ENCODE measurements at places on chromosomes 11 and 22.
A peak's percentile ranks its signal among the peaks of the same experiment; 100 is the strongest.

GRCh38 chr11:34358728-34359547 lies 1.1 kb upstream of the ABTB2 start:
- peak; percentile 54 for DNase-seq

GRCh38 chr11:86145439-86146156 lies 76.7 kb upstream of the PICALM start:
- DNase-seq, result no peak

DNA sequence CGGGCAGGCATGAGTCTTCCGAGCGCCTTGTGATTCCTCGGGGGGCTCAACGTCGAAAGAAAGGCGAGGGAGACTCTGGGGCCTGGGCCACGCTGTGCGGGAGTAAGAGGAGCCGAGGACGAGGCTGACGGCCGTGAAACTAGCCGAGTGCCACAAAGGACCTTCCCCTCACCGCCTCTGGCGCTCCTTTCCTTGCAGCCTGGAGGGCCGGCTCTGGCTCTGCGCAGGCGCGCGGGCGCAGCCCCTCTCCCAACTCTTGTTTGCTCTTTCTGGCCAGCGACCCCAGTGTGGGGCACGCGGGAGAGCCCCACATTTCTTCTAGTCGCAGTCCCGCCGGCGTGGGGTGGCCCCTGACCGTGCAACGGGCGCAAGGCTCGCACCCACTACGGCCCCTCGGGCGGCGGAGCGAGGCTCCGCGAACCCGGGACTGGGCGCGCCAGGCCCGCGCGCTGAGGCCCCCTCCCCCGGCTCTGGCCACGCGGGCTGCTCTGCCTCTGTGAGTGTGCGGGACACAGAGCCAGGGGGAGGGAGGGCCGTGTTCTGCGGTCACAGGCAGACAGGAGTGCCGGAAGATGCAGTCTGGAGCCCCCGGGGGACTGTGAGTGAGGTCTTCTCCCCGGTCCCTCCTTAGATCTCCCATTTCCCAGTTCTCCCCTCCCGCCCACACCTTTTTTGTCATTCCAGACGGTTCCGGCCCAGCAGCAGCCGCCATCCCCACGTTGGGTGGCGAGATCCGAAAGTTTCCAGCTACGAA lies 1.0 kb upstream of the TOB2 start:
- DNase-seq, result no peak

- peak; percentile 95 for DNase-seq
These were observed at the start of gene NDUFS8 for GRCh38 chr11:68030318-68031143. Gene NDUFS8, plus strand, starts transcription at chr11:68030681. Its CDS starts 1,471 bp downstream, at chr11:68032152.

DNA sequence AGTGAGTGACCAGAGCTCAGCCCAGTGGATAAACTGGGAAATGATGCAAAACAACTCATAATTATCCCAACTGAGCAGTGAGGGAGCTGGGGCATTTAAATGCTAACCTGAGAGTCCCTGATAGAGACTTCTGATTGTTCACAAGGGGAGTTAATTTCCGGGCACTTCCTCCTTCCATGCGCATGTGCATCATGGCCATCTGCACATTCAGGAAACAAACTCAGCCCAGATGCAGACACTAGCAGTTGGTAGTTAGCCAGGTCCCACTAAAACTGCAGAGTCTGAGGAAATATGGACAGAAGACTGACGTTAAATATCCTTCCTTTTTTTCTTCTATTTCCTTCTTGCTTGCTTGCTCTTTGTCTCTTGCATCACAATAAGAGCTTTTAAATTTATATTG lies 852.1 kb upstream of the LRRC4C start:
- DNase-seq, result no peak

DNA sequence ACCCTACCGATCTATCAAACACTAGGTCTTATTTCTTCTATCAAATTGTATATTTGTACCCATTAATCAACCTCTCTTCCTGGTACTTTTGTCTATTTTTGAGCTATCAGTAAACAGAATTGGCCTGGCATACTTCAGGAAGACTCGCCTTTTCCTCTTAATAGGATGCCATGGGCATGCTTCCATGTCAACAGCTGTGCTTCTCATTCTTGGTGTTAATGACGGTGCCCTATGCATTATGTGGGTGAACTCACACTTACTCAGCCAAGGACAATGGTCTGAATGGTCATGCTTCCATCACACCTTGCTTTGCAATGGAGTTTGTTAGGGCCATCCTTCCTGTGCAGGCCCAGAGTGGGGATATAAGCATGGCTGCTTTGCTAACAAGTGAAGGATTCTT lies 521.8 kb downstream of the MIAT start:
- no peak for DNase-seq

- no peak for DNase-seq
These were observed 1112.0 kb upstream of the CCDC90B start for GRCh38 chr11:84398017-84398626.

- no peak for DNase-seq
These were observed 115.7 kb upstream of the RAG2 start for GRCh38 chr11:36713715-36714114.

GRCh38 chr11:17734418-17734911 lies at the start of gene KCNC1:
Gene KCNC1, plus strand, starts transcription at chr11:17734781. Its CDS starts 1,222 bp downstream, at chr11:17736003.
- no peak for DNase-seq

- DNase-seq, result no peak
These were observed 2.5 kb downstream of the USP18 start for GRCh38 chr22:18152519-18152918.

GRCh38 chr11:2099516-2100349 lies 39.5 kb downstream of the IGF2 start:
- no peak for DNase-seq

DNA sequence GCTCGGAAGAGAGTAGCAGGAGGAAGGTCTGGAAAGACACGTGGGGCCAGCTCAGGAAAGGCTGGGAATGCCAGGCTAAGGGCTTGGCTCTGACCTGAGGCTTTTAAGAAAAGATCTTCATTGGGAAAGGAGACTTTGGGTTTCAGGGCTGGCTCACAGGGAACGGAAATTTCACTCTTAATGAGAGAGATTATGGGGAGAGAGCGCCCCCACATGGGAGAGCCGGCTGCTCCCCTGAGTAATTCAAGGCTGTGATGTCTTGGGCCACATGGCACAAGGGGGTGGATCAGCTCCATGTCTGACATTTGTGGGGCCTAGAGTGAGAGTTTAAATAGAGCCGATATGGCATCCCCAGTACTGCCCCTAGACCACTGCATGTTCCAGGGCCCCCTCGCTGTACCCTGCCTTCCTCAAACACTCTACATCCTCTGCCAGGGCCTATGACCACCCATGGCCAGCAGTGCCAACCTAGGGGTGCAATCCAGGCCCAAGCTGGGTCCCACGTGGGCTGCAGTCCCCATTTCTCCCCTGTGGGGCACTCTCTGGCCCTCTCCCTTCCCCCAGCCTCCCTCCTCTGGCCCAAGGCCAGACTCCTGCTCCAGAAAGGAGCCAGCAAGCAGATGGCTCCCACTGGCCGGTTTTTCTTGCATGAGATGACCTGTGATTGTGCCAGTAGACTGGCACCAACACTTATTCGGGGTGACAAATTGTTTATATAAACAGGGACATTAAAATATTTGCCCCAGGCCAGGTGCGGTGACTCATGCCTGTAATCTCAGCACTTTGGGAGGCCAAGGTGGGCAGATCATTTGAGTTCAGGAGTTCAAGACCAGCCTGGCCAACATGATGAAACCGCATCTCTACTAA lies 75.2 kb downstream of the ISX start:
- no peak for DNase-seq

DNA sequence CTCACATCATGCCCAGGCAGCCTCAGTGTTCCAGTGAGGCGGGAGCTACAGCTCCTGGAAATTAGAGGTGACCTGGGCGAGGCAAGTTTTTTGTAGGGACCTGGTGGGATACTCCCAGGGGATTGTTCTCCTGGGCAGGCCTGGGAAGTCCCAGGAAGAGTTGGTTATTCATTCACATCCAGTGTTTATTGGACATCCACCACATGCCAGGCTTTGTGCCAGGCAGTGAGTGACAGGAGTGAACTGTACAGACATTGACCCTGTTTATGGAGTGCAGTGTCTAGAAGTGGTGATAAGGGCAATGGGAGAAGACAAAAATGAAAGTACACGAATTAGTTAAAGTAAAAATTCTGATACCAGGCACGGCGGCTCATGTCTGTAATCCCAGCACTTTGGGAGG lies 29.4 kb downstream of the YWHAH start:
- DNase-seq, result no peak

- peak; percentile 9 for DNase-seq
These were observed at the start of gene INPPL1 for GRCh38 chr11:72224564-72225410. Gene INPPL1, plus strand, starts transcription at chr11:72224767. Its CDS starts 218 bp downstream, at chr11:72224985.

- DNase-seq, result no peak
These were observed 77.0 kb downstream of the RPL27A start for GRCh38 chr11:8759634-8760033.

DNA sequence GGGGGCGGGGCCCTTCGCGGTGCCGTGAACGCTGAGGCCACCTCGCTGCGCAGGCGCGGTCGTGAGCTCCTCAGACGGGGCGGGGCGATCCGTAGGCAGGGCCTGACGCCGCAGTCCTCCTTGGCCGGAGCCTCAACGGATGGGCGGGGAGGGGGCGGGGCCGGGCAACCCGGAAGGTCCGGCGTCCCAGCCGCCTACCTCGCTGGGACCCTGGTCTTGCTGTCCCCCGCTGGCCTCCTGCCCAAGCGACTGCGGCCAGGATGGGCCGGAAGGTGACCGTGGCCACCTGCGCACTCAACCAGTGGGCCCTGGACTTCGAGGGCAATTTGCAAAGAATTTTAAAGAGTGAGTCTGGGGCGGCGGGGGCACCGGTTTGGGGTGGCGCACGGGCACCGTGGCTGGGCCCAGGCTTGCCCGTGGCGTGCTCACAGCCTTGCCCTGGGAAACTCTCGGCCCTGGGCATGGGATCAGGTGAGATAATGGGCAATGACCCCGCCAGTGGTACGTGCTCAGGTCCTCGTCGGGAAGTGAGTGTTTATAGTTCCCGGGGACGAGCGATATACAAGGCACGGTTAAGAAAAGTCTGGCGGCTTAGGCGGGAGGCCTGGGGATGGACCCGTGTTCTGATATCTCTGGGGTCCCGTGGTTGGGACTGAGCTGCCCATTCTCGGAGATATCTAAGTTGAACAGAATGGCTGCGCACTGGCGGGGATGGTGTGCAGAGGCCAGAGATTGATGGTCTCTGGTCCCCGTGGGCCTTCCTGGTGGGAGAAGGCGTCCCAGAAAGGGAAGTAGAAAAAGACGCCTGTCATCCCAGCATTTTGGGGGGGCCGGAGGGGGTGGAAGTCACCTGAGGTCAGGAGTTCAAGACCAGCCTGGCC lies at the start of gene NADSYN1:
Gene NADSYN1, plus strand, starts transcription at position 167 of the 881 bp plus-strand sequence. Its CDS starts 94 bp downstream, at position 261.
- DNase-seq, result peak; percentile 86

DNA sequence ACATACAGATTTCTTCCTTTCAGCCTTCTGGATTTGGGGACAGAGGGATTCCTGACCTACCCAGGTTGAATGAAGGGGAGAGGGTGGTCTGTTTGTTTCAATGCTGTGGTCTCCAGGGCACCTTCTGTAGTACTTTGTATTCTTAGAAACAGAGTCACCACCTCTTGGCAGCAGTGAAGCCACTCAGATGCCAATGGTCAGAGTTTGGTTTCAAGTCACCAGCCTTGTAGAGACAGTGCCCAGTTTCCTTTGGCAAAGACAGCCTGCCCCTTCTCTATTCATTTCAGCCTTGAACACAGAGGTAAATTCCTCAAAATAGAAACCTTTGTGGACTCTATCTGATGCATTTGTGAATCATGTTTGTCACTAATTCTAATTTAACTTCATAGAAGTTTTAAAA lies 111.7 kb upstream of the RASSF10 start:
- DNase-seq, result no peak

DNA sequence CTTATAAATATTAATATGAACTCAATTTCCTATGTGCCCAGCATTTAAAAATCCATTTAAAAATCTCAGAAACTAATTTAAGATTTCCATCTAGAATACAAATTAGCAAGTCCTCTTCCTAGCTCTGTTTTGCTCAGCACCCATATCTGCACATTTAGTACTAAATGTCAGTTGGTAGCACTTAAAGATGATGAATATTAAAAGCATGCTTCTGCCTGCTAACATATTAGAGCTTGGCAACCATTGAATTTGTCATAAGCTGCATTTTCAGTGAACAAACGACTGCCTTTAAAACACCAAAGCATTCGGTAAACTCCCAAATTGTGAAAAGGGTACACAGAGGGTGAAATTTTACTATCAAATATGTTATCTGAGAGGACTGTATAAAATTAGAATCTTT lies 177.7 kb downstream of the CADM1 start:
- no peak for DNase-seq

DNA sequence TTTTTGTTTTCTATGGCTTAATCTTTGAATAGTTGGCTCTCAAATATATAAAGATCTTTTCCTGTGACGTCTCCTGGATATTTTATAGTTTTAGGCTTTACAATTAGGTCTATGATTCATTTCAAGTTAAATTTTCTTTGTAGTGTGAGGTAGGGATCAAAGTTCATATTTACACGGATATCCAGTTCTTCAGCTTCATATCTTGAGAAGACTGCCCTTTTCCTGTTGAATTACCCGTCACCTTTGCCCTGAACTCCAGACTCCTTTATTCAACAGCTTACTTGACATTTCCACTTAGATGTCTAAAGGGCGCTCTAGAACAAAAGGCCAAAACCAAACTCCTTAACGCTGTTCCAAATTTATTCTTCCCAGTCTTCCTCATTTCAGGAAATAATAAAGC lies 51.7 kb downstream of the TTC17 start:
- no peak for DNase-seq

DNA sequence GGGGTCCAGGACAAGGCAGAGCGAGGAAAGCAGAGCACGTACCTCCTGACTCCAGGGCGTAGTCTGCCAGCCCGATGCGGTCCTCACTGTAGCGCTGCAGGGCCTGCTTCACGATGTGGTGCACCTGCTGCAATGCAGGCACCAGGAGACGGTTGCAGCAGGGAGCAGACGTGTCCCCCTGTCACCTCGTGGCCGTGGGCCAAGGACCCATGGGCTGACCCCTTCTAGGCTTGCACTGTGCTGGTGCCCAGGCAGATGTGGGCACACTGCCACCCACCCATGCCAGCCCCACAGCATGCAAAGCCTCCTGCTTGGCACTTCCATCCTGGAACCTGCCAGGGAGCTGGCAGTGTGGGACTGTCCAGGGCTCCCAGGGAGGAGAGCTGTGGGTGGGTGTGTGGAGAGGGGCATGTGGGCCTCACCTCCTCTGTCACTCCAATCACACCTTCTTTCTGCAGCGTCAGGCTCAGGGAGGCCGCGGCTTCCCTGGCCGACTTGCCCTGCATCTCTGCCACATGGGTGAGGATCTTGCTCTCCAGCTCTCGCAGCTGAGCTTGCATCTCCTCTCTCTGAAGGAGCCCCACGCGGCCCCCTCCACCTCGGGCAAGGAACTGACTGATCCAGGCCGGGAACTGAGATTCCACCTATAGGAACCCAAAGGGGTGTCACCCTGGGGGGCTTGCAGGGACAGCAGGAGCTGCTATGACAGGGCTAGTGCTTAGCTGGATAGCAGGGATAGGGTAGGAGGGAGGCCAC lies 16.3 kb downstream of the SUN2 start:
- no peak for DNase-seq

GRCh38 chr11:123363556-123363955 lies 66.5 kb upstream of the GRAMD1B start:
- no peak for DNase-seq

GRCh38 chr11:16997624-16998023 lies 16.6 kb downstream of the PLEKHA7 start:
- DNase-seq, result no peak
